ENCODE measurements at places on chromosomes 4 and X.

DNA sequence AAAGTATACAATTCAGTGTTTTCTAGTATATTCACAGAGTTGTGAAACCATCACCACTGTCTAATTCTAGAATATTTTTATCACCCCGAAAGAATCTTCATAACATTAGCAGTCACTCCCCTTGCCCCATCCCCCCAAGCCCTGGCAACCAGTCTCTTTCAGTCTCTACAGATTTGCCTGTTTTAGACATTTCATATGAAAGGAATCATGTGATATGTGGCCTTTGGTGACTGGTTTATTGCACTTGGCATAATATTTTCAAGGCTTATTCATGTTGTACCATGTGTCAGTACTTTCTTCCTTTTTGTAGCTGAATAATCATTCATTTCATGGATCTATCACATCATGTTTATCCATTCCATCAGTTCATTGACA, 371.7 kb downstream of the AFF2 start:
- DNase-seq: no peak

- peak; percentile 32 for DNase-seq
Measured at GRCh38 chrX:136209016-136209738, 42.0 kb downstream of the MAP7D3 start.

DNA sequence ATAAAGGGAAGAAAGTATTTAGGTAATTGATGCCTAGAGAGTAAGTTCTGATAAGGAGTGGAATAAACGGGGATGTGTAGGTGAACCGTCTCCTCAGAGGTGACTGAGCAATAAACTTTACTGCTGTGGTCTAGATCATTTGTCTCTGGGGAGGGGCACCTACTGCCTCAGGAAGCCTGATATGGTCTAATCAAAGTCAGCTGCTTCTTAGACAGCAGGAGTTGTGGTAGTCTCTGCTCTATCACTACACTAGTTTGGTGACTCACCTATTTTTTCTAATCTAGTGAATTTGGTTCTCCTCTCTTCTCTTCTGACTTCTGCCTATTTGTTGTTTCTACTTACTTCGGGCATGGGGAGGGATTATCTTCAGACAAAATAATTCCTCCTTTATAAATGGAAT, 95.1 kb upstream of the STIM2 start:
- no peak for DNase-seq

DNA sequence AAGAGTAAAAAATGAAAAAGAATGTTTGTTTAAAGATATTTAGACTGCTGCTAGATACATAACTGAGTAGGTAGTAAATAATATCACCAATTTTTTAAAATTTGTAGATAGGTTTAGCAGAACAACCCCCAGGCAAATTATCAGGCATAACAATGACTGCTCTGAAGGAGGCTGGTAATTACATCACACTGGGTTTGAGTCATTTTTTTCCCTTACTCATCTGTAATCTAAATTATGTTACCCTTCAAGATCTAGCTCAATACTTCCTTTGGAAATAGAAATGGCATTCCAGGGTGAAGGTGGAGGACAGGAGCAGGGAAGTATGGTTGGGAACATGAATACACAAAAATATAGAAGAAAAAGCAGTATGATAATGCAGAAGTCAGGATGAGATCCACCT, 431.6 kb upstream of the MAOA start:
- no peak for DNase-seq

GRCh38 chrX:25144043-25144940, 128.5 kb upstream of the ARX start:
- peak; percentile 52 for DNase-seq

DNA sequence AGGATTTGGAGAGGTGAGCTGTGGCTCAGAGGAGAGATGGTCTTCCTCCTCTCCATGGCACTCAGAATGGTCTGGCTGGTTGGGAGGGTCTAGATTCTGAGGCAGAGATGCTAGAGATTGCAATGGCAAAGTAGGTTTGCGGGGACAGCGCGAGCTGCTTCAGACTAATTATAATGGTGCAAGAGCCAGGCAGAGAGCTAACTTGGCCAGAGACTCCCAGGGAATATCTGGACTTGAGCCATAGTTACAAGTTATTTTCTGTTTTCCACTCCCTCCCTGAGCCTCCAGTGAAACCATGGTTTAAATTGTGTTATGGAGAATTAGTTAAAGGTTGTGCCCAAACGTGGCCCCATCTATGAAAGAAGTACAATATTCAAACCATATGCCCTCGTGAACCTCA, 44.7 kb upstream of the ELF2 start:
- no peak for DNase-seq

DNA sequence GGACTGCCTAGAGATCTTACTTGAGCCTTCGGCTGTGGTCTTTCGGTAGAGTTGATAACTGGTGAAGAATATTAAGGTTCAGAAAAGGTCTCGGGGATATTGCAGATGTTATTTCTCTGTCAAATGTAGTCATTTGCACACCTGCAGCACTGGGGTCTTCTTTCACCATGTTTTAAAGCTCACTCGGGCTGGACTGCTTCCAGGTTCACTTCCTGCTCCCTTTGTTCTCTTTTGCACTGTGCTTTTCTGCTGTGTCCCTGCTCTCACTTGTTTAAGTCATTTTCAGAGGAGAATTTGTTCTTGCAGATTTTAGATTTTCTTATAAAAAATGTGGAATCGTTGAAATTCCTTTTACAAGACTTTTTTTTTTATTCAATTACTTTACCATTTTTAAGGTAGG, 68.5 kb downstream of the BMPR1B start:
- no peak for DNase-seq

- DNase-seq: no peak
Measured at GRCh38 chr4:168615294-168616065, 118.6 kb downstream of the PALLD start.

DNA sequence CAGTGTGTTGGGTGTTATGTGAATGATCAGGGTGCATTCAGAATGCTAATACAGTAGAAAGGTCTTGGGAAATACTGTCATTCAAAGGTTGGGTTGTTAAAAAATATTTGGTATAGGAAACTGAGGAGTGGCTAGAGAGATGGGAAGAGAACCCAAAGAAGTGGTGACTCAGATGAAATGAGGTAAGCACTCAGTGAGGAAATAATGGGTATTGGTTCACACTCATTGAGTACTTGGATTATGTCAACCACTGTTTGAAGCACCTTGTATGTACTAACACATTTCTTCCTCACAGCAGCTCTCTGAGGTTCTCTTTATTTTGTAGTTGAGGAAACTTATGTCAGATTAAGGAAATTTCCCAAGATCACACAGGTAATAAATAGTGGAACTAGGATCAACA, 40.8 kb upstream of the NUDT6 start:
- DNase-seq: peak; percentile 40

GRCh38 chr4:8742546-8742945, 129.1 kb downstream of the HMX1 start:
- DNase-seq: no peak

DNA sequence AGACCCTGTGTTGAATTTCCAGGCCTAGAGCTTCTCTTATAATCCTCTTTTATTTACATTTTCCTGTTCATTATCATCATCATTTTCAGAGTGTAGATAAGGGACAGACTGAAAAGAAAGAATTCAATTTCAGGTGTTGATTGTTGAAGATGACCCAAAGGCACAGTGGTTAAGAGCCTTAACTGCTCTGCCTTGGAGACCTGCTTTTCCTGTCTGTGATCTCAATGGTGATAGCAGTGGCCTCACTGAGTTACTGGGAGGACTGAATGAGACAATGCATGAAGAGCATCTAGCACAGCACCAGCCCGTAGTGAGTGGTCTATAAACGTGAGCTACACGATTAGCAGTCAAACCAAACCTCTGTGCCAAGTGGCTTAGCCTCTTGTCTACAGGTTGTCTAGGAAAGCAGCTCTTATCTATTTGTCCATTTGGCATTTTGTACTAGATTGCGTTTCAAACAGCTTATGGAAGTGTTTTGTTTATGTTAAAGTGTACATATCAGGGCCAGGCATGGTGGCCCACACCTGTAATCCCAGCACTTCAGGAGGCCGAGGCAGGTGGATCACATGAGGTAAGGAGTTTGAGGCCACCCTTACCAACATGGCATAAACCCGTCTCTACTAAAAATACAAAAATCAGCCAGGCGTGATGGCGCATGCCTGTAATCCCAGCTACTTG, 41.5 kb downstream of the SETD7 start:
- DNase-seq: no peak

DNA sequence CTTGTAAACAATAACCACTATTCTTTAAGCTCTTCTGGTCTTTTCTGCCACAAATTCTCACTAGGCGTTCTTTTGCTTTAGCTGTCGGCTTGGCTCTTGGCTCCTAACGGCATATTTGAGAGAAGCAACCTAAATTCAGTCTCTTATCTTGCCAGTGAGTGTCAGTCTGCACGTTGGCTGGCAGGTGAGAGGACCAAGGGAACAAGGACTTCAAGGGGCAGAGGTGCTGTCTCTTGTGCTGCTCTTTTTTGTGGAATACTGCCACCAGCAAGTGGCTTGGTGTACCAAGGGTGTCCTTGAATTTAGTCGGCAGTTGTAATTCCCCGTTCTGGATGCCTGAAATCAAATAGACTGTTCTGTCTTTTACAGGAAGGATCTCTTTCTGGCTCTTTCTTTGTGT, 77.8 kb upstream of the SLC4A4 start:
- DNase-seq: no peak

- no peak for DNase-seq
Measured at GRCh38 chr4:111230265-111230664, 607.4 kb upstream of the PITX2 start.

- no peak for DNase-seq
Measured at GRCh38 chr4:167903291-167903721, 189.0 kb upstream of the ANXA10 start.

- peak; percentile 1 for DNase-seq
Measured at GRCh38 chr4:174828845-174829701, at the start of gene GLRA3. TSS of gene GLRA3 (minus strand) at chr4:174829247. CDS start at chr4:174828811, 436 bp downstream.

DNA sequence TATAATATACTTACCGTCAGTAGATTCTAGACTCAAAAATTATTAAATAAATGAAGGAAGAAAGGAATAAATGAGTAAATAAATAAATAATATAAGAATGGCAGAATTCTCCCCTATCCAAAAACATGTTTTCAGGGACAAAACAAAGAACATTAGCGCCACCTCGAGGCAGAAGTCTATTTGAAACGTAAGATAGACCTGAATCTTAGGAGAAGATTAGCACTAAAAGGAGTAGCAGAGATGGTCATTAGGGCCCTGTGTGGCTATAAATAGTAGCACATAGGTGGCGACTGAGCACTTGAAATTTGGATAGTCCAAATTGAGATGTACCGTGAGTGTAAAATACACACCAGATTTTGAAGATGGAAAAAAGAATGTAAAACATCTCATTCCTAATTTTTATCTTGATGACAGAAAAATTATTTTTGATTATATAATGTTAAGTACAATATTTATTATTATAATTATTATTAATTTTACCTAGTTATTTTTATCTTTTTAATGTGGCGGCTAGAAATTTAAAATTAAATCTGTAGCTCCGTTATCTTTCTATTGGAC, 24.3 kb upstream of the SRD5A3 start:
- peak; percentile 92 for DNase-seq

DNA sequence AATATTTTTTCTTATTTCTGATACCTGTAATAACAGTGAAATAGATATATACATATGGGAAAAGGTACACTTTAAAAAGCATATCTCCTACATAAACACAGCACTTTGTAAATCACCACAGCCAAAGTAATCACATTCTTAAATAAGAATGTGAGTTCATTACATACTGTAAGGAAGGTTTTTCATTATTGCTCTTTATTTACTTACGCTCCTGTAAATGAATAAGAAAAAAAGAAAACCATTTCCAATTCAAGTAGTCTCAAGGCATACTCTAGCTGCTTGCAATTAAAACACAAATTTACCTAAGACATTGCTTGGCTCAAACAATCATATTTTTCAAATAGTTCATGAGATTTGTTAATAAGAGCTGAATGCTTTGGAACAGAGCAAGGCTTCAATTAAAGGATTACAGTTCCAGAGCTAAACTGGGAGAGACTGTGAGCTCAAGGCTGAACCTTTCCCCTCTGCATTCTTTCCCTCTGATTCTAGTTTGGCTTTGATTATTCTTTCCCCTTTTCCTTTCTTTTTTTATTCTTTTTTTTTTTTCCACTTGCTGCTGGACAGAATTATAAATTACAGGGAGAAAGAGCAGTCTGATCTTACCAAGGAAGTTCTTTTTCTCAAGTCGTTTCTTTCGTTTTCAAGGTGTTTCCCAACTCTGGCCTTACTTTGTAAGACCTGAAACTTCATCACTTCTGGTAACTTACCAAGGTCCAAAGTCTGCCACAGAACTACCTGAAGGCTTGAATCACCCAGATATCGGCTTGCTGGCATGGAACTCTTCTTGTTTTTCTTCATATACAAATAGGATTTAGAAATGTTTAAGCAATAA, 278.3 kb downstream of the INPP4B start:
- no peak for DNase-seq

Measured in suppressor macrophage treated with lipopolysaccharide for 4 hours (primary cell).